RCC 7860 (cell line): ENCODE measurements at places on chromosomes 12 and 14.

DNA sequence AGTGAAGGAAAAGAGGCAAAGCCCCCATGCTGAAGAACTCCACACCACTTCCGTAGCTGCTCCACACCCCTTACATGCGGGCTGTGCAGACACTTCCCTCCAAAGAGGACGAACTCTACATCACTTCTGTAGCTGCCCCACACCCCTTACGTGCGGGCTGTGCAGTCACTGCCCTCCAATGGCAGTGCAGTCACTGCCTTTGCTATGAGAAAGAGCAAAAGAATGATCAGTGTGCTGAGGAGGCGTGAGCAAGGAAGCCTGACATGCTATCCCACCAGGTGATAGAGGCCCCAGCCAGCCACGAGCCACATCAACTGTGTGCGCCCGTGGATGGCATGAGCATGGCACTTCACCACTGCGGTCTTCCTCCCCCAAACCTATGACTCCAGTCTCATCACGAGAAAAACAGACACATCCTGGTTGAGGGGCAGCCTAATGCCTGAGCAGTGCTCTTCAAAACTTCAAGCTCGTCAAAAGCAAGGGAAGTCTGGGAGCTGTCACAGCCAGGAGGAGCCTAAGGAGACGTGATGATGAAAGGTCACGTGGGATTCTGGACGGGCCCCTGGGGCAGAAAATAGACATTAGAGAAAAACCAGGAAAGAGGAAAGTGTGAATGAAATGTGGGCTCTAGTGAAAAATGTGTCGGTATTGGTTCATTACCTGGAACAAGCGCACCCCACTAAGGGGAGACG is 60.8 kb upstream of the C14orf180 start:
- no peak for DNase-seq

GRCh38 chr12:6685814-6686213 is 3.4 kb downstream of the ZNF384 start:
- DNase-seq, result no peak

- no peak for DNase-seq
Observed at GRCh38 chr14:60632257-60632656, 17.0 kb downstream of the SIX1 start.

GRCh38 chr14:67242168-67242420 is 859 bp downstream of the PALS1 start:
- DNase-seq, result no peak

DNA sequence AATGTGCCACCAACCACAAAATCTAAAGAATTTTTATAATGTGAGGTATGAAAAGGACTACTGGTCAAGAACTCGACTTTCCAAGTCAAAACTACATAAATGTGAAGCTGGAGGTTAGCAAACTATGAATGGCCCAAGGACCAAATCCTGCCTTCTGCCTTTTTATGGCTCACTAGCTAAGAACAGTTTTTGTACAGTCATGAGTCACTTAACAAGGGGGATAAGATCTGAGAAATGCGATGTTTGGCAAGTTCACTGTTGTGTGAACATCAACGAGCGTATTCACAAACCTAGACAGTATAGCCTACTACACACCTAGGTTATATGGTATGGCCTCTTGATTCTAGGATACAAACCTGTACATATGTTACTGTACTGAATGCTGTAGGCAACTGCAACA is 28.2 kb downstream of the FERMT2 start:
- peak; percentile 62 for DNase-seq

- no peak for DNase-seq
Observed at GRCh38 chr12:44334347-44334746, 498.5 kb downstream of the TMEM117 start.

- DNase-seq, result no peak
Observed at GRCh38 chr12:104631867-104632266, 175.1 kb downstream of the CHST11 start.

GRCh38 chr14:58298477-58299400 is at the start of gene ARID4A:
Gene ARID4A, plus strand, starts transcription at chr14:58298555. Its CDS starts 1,300 bp downstream, at chr14:58299855.
- no peak for DNase-seq

DNA sequence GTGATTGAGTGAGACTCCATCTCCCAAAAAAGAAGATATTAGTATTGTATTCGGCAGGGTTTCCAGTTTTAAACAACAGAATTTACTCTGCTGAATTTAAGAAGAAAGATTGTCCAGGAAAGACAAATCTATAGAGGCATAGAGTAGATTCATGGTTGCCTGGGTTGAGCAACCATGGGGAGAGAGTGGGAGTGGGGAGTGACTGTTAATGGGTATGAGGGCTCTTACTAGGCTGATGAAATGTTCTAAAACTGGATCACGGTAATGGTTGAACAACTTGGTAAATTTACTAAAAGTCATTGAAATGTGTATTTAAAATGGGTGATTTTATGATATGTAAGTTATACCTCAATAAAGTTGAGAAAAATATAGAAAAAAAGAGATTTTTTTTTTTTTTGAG is 13.9 kb upstream of the C12orf76 start:
- DNase-seq, result no peak

DNA sequence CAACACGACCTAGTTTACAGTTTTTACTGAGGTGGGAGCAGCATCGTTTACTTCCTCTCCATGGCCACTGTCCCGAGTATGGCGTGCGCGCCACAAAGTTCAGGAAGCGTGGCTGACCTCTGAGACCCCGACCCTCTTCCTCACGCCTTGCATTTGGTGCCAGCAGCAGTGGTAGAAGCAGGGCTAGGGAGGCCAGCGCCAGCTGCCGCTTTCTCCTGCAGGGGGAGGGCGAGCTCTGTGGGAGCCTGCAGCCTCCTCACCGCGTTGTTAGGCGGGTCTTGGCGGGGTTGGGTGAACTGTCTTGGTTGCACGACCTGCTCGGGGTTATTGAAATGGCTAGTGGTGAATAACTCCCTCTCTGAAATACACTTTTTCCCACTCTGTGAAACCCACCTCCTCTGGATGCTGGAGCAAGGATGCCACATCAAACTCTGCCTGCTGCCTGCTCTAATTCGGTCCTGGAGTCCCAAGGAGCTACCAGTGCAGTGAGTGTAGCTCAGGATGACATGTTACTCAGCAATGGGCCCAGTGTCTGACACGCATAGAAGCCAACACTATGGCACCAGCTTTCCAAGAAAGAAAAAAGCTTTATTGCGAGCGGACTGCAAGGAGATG is 22.3 kb upstream of the TDRD9 start:
- no peak for DNase-seq

DNA sequence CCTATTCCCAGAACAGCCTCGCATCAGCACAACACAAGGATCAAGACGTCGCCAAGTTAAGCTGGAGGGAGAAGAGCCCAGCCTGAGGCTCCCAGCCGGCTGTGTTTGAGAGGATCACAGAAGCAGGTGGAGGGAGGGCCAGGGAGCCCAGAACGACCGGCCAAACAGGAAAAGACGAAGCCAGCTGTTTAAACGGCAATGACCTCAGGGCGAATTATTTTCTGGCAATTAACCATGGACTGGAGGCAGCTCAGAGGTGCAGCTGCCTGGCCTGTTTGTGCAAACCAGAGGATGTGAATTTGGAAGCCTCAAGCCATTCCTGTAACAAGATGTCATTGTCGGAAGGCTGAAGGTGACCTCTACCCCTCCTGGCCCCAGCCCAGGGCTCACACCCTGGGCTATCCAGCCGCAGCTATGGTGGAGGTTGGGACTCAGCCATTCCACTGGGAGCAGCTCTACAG is 175.8 kb upstream of the PRMT8 start:
- no peak for DNase-seq

DNA sequence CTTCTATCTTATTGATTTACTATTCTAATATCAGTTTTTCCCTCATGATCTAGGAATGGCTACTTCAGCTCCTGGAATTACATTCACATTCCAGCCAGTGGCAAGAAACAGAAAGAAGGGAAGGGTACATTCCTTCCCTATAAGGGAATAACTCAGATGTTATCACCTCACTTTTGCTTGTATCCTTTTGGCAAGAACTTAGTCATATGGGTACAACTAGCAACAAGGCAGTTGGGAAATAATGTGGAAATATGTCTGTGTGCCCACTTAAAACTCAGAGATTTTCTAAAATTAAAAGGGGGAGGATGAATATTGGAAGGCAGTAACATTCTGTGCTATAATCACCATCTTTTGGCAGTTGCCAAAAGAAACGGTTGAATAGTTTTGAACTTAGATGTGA is 85.6 kb downstream of the MSRB3 start:
- DNase-seq, result no peak

DNA sequence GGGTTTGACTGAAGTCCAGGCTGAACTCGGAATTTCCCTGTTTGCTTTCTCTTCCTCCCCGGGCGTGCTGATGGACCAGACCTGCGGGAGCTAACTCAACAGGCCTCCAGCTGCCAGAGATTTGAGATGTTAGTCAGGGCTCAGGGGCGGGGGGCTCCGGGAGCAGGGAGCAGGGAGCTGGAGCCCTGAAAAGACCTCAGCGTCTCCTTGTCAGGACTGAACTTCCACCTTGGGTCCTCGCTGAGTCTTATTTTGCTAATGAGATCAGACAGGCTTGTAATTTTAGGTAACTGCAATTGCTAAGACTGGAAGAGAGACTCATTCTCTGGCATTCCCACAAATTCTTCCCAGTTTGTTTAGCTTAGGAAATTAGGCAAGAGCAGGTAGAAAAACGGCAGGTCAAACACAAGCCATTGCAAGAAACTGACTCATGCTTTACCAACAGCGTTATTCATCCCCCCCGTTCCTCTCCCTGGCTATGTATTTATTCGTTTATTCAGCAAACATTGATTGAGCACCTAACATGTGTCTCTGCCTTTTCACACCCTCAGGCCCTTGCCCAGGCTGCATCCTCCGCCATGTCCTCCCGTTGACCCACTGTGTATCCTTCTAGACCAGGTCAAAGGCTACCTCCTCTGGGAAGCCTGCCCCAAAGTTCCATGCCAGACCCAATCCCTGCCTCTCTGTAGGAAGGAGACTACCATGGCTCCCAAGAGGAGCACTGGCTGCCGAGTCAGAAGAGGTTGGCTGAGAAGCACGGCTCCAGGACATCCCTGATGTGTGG is 80.4 kb upstream of the DIO3 start:
- peak; percentile 39 for DNase-seq

DNA sequence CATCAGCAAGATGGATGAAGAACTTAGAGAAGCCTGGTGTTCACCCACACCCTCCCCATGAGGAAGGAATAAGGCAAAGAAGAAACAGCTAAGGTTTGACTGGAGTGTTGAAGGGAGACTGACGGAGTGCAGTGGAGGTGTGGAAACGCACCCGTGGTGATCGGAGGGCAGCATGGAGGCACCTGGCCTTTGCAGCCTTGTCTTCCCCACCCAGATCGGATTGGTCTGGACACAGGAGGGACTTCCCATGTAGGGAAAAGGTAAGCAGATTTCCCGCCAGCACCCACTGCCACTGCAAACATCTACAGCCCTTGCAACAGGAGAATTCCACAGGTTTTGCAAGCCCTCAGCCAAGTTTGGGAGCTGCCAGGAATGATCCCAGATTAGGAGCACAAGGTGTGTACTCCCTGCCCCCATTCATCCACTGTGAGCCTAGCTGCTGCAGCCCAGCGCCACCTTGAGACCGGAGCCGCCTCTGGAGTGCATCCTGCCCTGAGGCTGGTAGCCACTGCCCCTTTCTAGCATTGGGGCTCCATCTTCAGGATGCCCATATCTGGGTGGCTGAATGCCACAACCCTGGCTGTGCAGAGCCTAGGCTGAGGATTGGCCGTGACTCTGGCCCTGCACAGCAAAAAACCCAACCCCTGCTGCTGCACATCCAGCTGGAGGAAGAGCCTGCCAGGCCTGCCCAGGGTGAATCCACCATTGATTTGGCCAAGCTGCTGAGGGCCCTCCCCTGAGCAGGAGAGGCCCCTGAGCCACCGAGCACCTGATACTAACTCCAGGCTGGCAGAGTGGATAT is 411.1 kb downstream of the TMEM121 start:
- no peak for DNase-seq

DNA sequence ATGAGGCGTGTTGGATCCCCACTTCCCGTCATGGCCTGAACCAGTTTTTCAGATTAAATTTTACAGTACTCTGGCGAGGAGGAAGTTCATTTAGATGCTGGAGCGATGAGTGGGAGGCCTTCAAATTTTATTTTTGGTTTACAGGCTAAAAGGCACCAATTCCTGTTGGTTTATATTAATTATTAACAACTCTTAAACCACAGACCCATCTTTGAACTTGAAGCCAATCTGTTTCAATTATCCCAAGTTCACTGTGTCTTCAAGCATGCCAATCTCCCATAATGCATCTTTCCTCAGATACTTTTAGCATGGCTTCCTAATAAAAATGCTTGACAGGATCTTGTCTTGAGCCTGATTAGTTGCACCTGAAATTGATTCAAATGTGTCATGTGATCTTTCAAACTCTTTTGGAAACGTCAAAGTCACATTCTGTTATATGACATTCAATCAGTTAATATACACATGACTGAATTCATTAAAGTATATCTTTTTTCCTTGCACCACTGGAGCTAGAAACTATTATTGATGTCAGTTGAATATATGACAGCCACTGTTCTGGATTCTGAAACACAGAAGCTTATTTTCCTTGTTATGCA is 641.7 kb upstream of the TMEM132C start:
- DNase-seq, result peak; percentile 4

- peak; percentile 18 for DNase-seq
Observed at GRCh38 chr12:105445649-105446048, 115.2 kb downstream of the C12orf75 start.

GRCh38 chr12:26646571-26646970 is 186.4 kb downstream of the ITPR2 start:
- no peak for DNase-seq

- DNase-seq, result no peak
Observed at GRCh38 chr14:33484264-33484663, 466.6 kb downstream of the EGLN3 start.

DNA sequence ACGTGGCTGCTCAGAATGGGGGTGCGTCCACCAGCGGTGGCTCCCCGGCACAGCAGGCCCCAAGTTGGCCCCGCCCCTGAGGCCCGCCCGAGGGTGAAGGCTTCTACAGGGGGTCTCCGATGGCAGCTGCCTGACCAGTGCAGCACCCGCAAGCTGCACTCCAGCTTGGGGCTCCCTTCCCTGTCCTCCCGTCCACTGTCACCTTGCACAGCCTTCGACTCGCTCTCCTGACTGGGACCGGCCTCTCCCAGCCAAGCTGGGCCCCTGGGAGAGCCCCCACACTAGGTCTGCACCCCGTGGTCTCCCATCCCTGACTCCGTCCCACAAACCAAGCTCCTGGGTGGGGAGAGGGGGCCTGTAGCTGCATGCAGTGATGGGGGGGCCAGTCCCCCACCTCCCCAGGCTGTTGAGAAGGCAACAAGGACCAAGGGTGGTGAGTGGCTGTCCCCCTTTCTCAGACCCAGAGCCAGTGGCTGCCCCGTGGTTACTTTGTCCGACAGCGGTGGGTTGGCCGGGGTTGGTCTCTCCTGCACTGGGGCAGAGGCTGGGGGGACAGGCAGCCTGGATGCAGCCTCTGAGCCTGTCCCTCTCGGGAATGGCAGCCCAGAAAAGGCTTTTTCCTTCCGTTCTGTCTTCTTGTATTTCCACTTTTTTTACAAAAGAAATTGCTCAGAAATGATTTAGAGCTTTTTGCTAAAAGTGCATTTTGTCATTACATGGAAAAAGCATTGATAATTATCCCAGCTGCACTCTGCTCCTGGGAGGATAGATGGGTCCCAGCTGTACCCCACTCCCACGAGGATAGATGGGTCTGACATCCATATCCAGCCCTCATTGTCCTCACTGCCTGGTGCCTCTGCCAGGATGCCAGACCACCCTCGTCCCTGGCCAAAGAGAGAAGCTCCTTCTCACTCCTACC is 217.0 kb downstream of the KIF26A start:
- no peak for DNase-seq

GRCh38 chr14:37594238-37594970 is 645 bp downstream of the FOXA1 start:
- DNase-seq, result peak; percentile 47
